Airway epithelial cell (primary cell): ENCODE measurements at places on chromosomes 2 and 18. TPM values are rescaled to one million over a fixed set of nuclear protein-coding genes. Genes with fewer than 3 reads are reported as not detected.

MOGAT1 gene
- total RNA-seq: not detected in 2 replicates

UGT1A7 gene
- 0.37 and 0.49 TPM in 2 replicates for total RNA-seq

REG3A gene
- not detected in 2 replicates for total RNA-seq

RNF152 gene
- 11.1 and 16.0 TPM in 2 replicates for total RNA-seq

RTP5 gene
- total RNA-seq: not detected in 2 replicates

GRHL1 gene
- 33.9 and 50.1 TPM in 2 replicates for total RNA-seq

LOXHD1 gene
- total RNA-seq: not detected in 2 replicates

DOK6 gene
- not detected in 2 replicates for total RNA-seq
